ENCODE measurements at places on chromosomes 7 and 10.

GRCh38 chr10:9214618-9215017 is 1160.1 kb downstream of the GATA3 start:
- no peak for DNase-seq

DNA sequence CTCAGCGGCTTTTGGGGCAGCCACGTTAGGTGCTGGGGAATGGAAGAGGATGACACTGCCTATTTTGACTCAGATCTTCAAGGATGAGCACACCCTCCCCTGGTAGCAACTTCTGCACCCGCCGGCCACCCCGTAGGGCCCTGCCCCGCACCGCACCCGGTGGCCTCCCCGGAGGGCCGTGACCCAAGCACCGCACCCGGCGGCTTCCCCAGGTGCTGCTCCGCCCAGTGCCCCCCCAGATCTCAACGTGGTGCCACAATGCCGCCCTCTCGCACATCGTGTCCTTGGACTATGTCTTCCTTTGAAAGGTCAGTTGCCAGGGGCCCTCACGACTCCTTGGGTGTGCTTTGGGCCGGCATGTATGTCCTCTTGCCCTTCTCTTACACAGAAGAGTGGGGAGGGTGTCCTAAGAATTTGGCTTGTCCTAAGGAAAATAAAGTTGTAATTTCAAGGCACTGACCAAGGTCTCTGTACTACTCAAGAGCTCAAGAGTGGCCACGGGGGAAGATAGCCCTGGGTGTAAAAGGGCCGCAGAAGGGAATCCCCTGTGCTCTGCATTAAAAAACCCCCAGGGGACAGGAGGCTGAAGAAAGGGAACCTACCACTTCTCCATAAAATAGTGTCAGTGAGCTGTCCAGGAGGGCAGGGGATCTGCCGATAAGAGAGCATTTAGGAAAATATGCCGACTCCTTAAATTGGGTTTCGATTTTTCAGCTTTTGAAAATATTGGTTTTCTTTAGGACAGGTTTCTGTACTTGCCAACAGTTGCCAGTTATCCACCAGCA is 1.6 kb upstream of the LANCL2 start:
- DNase-seq: no peak

- DNase-seq: no peak
Observed at GRCh38 chr7:25720427-25720826, 431.6 kb upstream of the NFE2L3 start.

GRCh38 chr7:107661865-107662379 is 1.3 kb downstream of the SLC26A4 start:
- no peak for DNase-seq

- no peak for DNase-seq
Observed at GRCh38 chr10:103879409-103879808, 24.0 kb upstream of the SH3PXD2A start.

GRCh38 chr10:119090968-119091367 is 10.4 kb upstream of the EIF3A start:
- DNase-seq: no peak

GRCh38 chr7:106111655-106112117 is 426 bp downstream of the SYPL1 start:
- DNase-seq: no peak

DNA sequence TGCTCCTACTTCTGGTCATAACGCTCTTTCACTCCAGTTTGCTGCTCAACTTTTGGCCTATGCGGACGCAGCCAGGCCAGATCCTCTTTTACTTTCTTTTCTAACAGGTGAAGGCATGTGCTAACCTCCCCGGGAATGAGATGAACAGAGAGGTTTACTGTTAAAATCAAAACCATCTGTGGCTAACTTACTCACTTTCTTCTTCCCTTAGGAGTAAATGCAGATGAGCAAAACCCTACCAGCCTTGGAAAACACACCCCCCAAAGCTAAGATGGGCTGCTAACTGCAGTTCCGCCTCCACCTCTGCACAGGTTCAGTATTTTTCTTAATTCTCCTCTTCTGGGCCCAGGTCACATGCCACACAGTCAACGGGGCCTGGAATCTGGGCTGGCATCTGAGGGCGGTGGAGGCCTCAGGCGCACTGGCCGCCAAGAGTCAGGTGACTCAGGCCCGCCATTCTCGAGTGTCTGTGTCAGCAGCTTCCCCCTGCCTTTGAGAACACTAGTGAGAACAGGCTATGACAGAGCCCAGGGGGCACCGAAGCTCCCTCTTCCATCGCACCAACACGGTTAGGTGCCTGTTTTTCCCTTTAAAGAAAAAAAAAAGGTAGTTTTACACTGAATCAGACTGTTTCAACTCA is 11.1 kb downstream of the FAM53B start:
- no peak for DNase-seq

DNA sequence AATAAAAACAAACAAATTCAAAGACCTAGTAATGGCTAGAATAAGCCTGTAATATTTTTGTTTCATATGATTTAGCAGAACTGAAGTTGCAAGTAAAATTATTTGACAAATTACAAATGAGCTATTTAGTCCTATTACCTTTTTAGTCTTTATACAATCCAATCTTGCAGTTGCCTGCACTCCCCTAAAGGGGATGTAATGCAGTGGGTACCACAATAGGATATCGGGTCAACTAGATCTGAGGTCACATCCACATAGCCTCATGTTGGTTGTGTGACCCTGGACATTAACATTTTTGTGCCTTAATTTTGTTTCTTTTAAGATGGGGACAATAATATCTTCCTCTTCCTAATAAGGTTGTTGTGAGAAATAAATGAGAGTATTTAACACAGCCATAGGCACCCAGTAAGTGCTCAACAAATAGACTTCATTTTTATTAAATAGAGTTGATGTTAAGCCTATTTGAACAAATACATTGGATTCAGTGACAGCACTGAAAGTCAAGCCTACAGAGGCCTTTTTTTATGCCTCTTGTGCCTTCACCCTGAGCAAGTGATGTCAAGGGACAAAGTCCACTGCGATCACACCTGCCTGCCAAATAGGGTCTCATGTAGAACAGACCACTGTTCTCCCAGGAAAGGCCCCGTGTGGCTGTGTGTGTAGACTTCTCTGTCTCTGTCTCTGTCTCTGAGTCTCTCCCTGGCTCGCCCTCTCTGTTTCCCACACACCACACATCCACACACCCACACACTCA is 124.8 kb downstream of the EVX1 start:
- DNase-seq: no peak

DNA sequence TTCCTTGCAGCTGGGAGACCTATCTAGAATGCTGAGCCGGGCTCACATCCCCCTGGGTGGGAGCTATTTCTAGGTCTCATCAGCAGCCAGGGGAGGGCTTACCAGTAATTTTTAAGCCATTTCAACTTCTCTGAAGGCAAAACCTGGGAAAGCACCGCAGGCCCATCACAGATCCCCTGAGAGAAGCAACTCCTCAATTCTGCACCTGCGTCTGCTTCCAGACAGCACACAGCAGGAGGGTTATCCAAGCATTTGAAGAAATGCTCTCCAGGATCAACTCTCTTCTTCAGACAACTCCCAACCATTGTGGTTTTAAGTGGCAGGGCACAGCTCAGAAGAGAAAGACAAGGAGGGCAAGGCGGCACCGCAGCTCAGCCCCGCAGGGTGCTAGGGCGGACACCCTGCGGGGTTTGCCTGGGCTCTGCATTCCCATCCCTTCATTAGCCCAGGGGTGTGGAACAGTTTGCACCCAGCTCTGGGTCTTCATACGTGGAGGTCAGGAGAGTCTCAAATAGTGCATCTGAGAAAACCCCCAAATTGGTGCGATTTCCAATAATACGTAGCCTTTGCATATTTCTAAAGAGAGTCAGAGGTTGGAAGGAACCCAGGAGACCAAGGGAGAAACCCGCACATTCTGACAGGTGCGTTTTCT is 618.7 kb downstream of the DNAJB6 start:
- DNase-seq: no peak

DNA sequence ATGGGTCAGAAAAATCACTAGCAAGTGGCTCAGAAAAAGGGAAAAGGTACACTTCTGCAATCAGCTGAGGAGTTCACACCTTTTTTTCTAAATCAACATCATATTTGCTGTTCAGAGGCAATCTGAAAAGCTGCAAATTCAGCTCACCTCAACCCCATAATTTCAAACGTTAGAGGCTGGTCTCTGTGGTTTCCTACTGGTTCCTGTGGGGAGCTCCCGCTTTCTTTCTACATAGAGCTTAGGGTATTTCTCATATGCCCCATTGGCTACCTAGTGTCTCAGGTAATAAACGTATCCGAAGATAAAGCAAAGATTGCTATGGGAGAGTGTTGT is 5.2 kb upstream of the ZNF22 start:
- DNase-seq: no peak

DNA sequence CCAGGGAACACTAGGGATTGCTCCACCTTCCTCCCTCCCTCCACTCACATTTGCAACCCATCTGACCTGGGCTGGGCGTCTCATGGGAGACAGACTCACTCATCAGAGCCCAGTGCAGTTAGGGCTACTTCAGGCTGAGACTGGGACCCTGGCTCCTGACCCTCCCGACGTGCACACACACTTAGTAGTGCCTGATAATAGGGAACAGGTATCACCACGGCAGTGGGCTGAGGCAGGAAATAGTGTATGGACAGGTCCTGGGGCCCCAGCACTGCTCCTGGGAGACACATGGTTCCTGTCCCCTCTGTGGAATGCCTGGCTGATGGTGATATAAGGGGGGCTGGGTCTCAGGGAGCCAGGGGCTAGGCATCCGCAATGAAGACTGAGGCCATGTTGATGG is 14.3 kb downstream of the AQP1 start:
- no peak for DNase-seq

DNA sequence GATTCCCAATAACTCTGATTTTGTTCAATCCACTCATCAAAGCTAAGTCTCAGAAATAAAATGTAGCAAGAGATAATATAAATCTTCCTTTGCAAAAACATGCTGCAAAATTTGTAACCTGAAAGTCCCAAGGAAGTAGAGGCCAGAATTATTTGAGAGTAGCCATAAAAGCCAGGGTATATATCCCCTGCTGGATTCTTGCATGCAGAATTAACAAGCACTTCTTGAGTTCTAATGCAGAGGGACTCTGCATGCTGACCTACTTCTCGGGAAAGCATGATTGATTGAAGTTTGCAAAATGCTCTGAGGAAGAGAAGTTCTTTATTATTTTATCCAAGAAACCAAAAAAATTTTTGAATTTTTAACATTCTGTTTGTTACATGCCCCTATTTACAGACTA is 121.6 kb downstream of the THSD7A start:
- DNase-seq: no peak

GRCh38 chr10:72685264-72685921 is 6.5 kb upstream of the MCU start:
- no peak for DNase-seq
